AG20443 (cell line): ENCODE measurements at places on chromosomes 12 and 14.

- DNase-seq, result no peak
These were observed 22.5 kb upstream of the CMKLR1 start for GRCh38 chr12:108361606-108362005.

- peak; percentile 72 for DNase-seq
These were observed 87.0 kb downstream of the SAMD4A start for GRCh38 chr14:54653712-54654469.

GRCh38 chr14:74980731-74981461 lies 21.8 kb upstream of the EIF2B2 start:
- peak; percentile 56 for DNase-seq

DNA sequence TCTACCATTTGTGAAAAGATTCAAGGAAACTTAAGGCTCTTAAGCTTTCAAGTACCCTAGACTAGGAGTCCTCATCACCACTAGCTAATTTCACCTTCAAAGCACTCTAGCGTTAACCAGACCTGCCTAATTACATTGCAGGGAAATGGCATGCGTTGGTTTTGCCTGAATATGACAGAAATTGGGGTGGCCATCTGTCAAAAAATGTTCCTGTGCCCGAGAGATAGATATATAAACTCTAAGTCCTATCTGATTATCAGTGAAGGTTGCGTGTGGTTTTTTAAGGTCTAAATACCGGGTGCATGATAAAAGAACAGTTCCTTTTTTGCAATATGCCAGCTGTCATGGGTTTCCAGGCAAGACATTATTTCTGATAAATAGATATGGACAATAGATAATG lies 48.3 kb downstream of the SPRING1 start:
- no peak for DNase-seq

GRCh38 chr12:2876431-2877046 lies 435 bp downstream of the FOXM1 start:
- peak; percentile 40 for DNase-seq

DNA sequence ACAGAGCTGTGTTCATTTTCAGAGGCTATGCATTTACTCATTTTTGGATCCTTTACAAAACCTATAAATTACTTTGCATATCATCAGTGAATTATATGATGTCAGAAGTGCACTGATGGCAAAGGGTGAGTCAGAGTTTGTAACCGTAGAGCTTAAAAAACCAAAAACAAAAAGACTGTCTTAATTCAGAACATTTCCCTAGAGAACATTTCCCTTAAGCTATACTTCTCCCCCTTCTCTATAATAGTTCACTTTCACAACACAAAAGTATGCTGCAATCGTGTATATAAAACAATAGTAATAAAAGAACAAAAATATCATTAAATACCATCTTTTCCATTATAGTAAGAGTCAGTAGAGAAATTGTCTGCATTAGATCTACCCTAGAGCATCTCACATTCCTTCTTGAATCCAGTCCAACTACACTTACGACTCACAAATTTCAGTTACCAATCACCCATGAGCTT lies 934.9 kb downstream of the LRFN5 start:
- DNase-seq, result no peak

DNA sequence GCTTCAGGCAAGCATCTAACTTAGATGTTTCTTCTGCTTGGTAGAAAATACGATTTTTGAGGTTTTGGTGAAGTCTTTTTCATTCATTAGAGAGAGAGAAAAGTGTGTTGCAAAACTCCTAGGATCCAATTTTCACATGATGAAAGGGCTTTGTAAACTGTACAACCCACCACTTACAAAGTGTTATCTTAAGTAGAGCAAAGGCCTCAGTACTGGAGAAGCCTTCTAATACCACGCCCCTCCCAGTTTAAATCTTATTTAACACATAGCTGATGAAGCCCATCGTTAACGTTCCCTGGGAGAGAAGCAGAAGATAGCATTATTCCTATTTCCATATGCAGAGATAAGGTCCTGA lies 869 bp downstream of the APOLD1 start:
- no peak for DNase-seq

DNA sequence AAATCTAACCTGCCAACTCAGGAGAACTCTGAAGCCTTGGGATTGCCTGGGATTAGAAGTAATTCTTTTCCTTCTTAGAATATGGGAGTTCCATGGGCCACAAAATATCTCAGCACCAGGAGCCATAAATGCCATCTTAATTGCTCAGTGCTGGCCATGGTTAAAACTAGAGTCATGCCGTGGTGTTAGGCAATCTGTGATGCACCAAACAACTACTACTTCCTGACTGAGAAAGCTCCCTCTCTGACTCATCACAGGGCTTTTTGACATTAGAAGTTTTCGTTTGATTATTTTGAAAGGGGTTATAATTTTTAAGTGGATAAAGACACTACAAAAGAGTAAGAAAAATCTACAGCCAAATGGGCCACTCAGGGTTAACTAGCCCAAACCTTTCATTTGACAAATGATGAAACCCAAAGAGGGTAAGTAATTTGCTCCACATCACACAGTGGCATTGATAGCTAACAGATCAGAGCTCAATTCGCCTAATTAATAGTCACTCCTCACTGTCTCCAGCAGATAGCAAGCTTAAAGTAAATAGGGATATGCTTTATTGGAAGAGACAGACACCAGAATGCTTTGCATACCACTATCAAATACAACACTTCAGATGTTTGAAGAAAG lies 377.3 kb downstream of the EMP1 start:
- DNase-seq, result peak; percentile 86

DNA sequence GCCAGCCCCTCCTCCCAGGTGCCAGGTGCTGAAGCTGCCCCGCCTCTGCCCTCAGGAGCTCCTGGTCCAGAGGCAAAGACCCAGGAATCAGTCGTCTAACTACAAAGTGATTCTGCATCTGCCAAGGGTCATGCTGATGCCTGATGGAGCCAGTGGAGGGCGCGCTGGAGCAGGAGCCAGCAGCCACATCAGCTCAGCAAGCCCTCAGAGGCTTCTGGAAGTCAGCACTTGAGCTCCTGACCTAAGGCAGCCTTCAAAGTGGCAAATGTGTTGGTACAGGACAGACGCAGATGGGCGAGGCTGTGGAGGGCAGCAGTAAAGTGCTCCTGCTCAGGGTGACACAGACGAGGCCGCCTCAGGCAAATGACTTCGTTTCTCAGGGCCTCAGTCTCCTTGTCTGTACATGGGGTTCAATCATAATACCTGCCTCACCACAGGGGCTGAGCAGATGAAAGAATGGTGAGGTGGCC lies 10.9 kb downstream of the C12orf43 start:
- peak; percentile 73 for DNase-seq

DNA sequence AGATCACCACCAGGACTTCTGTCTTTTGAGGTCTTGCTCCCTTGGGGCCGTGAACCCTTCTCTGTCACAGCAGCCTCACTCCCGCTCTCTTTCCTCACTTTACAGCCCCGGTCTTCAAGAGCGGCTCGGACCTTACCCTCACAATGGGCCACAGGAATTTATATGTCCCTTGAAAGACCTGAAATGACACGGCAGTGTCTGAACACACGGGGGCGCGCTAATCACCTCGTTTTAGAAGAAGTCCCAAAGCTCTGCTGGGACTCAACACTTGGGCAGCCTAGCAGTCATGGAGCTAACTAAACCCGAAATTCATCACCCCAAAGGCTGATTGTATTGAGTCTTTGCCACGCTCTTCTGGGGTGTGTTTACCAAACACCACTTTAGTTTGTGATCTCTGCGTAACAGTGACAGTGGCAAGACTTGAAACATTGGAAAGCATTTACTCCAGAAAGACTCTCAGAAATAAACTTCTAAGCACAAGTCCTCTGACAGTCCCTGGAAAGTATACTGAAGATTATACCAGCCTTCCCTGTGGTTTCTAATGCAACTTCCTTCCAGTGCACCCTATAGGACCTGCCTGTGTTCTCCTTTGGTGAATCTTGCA lies 29.0 kb downstream of the SERPINA11 start:
- peak; percentile 77 for DNase-seq

DNA sequence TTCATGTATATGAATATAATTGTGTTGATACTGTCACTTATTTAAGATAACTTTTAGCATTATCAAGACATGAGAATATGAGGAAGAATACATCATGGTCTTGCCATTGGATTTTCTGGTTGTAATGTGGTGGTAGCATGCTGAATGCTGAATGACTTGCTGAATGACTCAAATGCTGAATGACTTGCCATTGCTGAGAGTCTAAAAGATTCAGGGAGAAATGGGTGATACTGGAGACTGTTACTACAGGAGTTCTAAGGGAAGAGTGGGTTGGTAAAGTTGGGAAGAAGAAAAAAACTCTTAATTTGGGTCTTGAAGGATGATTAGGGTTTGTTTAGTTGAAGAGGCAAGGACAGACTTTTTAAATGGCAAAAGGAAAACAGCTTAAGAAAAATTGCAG lies 72.1 kb upstream of the MANSC4 start:
- DNase-seq, result no peak

DNA sequence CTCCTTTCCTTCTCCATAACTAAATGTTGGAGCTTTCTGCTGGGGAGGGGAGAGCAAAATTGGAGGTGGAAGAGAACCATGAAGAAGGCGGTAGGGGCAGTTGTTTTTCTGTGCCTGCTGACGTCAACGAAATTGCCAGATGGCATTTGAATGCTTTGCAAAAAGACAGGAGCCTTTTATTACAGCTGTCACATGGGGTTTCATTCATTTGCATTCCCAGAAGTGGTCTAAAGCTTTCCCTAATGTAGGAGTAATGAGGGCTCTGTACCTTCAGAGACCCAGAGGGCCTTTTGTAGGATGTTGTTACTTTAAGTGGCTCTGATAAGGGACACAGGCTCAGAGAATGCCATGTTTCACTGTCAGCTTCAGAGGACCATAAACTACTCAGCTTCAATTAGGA lies 107.1 kb upstream of the SLCO1C1 start:
- peak; percentile 8 for DNase-seq

DNA sequence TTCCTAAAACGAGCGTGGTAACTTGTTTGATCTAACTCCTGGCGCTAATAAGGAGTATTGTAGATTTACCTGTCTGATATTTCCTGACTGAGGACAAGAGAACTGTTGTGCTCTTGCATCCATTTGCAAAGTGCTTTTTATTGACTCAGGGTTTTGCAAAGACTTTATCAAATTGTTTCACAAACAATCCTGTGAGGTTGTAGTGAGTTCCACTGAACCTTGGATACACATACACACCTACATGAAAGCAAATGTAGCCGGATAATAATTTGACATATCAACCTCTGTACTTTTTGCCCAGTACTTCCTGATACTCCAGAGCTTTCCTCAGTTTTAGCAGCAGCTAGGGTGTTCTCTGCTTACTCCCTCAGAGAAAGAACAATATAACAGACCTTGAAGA lies 6.7 kb upstream of the PTGER2 start:
- DNase-seq, result no peak

- DNase-seq, result no peak
These were observed 458.8 kb upstream of the NOVA1 start for GRCh38 chr14:27056586-27056985.

- DNase-seq, result peak; percentile 10
These were observed 31.8 kb upstream of the RCOR1 start for GRCh38 chr14:102560458-102561261.

- DNase-seq, result peak; percentile 87
These were observed 141.6 kb downstream of the ITPR2 start for GRCh38 chr12:26691234-26691970.

DNA sequence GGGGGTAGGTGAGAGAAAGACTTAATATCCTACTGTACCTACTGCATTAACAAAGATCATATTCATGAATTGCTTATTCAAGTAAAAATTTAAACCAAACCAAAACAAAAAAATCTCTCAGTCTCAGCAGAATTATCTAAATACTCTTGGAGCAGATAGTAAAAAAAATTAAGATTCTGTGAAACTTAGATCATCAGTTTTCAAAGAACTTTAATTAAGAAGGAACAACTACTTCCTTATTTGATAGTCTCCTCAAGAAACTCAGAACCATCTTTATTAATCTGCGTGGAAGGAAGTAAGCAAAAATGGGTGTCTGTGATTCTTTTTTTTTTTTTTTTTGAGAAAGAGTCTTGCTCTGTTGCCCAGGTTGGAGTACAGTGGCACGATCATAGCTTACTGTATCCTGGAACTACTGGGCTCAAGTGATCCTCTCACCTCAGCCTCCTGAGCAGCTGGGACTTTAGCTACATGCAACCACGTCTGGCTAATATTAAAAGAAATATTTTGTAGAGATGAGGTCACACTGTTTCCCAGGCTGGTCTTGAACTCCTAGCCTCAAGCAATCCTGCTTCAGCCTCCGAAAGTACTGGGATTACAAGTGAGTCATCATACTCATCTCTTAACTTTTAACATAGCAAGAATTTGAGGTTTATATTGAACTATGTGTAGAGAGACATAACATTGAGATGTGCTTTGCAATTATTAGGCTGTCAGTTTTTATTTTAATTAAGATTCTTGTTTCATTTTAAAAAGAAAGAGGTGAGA lies 37.4 kb downstream of the GAS2L3 start:
- no peak for DNase-seq

GRCh38 chr12:116360579-116361413 lies 83.3 kb upstream of the MED13L start:
- DNase-seq, result no peak

- DNase-seq, result no peak
These were observed 1419.4 kb downstream of the FSCB start for GRCh38 chr14:43087666-43088065.

GRCh38 chr14:98931911-98932310 lies 340.1 kb downstream of the BCL11B start:
- DNase-seq, result no peak

DNA sequence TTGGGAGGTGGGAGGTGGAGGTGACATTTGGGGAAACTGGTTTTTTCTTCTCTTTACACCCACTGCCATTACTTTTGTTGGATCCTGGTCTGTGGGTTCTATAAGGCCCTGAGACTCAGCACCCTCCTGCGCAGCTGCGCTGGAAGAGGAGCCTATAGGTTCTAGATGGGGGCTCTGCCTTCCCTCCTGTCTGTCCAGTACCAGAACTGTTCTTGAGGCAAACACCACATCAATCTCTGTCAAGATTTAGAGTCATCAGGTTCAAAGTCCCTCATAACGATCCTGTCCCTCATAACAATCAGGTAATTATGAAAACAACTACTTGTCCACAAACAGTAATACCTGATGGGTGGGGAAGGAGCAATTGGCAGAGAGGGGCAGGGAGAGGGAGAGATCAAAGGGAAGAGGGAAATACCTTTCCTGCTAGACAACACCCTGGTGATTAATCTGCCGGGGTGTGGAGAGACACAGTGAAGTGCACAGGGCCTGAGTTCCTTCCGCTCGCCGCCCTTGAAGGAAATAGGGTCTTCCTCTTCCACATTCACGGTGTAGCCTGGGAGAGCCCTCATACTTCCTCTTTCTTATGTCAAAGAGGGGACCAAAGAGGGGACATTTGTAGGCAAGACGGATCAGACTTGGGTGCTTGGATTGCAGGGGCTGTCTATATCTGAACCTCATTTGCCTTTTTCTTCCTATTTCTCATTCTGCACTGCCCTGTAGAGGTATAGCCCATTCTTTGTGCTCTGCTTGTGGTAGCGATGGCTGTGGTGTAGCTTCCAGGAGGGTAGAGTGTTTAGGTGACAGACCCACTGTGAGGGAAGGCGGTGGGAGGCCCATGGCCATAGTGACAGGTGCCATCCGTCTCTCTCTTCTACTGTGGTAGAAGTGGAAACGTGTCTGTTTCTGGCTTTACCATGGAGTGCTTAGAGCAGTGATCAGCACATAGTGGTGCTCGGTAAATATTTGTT lies 12.6 kb downstream of the GPRC5A start:
- no peak for DNase-seq
